ENCODE measurements at places on chromosomes 3 and 15.

DNA sequence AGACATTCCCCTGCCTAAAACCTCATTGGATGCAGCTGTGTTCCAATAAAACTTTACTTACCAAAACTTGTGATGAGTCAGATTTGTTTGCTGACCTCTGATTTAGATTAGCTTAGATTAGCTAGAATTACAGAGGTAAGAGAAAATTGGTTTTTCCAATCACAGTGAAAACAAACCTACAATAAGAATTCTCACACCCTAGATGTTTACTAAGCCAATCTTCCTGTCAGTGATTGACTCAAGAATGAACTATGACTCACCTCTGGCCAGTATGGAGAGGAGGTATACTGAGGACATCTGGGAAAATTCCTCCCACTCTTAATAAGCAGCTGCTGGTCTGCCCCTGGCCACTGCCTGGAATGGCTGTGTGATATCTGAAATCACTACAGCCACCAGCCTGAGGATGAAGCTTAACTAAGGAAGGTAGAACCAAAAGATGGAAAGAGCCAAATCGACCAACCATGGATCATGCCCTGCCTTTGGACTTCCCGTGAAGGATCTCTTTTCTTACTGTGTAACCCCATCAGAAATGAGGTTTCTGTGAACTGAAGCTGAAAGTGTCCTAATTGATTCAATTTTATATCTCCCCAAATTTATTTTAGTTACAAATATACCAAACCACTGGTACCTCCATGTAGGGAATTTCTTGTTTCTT is 19.0 kb upstream of the GHSR start:
- peak; percentile 6 for DNase-seq

GRCh38 chr3:4888913-4889846 is 90.1 kb upstream of the BHLHE40 start:
- peak; percentile 17 for DNase-seq

DNA sequence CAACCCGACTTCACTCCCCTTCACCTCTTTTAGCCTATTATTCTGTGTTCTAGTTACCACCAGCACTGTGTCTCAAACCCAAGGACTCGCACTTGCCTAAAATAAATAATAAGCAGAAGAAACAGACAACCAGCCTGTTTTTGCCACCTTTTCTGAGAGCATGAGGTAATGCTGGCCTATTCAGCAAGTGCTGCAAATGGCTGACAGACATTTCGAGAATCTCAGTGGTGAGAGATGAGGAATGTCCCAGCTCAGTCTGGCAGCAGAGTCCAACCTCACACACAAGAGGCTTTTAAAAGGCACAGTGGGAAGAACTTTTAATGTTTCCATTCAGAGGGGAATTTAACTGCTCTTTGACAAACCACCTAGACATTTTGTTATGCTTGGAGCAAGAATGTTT is 143.3 kb upstream of the GMNC start:
- no peak for DNase-seq

GRCh38 chr3:79406175-79406574 is 361.6 kb downstream of the ROBO1 start:
- no peak for DNase-seq

DNA sequence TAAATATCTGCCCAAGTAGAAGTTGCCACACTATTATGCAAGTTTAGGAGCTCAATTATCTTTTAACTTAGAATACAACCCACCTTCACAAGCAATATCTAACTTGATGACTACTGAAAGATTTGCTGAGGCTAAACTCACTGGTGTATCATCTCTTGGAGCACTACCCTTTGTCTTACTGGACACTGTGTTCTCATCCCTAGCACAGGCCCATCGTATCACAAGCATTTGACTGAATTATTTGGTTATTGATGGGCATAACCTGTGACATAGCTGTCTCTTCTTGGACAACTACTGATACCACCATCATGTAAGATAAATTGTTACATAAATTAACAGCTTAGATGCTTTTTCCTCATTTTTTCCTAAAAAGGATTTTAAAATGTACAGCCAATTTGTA is 216.2 kb upstream of the THBS1 start:
- DNase-seq = no peak

DNA sequence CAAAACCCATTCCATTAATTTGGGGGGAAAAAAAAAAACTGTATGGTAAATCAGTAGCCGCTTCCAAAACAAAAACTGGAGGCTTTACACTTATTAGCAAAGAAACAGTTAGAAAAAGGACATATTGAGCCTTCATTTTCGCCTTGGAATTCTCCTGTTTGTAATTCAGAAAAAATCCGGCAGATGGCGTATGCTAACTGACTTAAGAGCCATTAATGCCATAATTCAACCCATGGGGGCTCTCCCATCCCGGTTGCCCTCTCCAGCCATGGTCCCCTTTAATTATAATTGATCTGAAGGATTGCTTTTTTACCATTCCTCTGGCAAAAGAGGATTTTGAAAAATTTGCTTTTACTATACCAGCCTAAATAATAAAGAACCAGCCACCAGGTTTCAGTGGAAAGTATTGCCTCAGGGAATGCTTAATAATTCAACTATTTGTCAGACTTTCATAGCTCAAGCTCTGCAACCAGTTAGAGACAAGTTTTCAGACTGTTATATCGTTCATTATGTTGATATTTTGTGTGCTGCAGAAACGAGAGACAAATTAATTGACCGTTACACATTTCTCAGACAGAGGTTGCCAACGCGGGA is 9.4 kb upstream of the RPL24 start:
- DNase-seq = peak; percentile 69

- peak; percentile 21 for DNase-seq
Observed at GRCh38 chr3:196246612-196247308, 30.4 kb downstream of the SLC51A start.
